ENCODE measurements at places on chromosomes 11 and 22.

- no peak for DNase-seq
Observed at GRCh38 chr22:45612451-45612901, 59.2 kb upstream of the ATXN10 start.

DNA sequence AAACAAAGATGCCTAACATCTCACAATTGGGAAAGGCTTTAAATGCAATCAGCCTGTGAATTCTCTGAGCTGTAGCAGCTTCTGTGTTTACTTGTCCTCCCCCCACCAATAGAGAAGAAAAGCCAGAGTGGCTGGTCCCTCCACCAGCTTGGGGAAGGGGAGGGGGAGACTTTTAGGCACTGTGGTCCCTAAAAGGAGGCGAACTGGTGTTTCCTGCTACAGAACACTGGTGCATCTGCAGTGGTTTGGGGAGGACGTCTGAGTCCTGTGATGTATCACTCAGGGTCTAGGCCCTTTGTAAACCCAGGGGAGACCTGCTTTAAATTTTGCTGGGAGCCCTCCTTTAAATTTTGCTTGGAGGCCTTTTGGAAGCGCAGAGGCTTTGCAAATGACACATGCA, 16.9 kb downstream of the TNRC6B start:
- no peak for DNase-seq

- no peak for DNase-seq
Observed at GRCh38 chr22:19057539-19057938, 64.7 kb downstream of the DGCR2 start.

DNA sequence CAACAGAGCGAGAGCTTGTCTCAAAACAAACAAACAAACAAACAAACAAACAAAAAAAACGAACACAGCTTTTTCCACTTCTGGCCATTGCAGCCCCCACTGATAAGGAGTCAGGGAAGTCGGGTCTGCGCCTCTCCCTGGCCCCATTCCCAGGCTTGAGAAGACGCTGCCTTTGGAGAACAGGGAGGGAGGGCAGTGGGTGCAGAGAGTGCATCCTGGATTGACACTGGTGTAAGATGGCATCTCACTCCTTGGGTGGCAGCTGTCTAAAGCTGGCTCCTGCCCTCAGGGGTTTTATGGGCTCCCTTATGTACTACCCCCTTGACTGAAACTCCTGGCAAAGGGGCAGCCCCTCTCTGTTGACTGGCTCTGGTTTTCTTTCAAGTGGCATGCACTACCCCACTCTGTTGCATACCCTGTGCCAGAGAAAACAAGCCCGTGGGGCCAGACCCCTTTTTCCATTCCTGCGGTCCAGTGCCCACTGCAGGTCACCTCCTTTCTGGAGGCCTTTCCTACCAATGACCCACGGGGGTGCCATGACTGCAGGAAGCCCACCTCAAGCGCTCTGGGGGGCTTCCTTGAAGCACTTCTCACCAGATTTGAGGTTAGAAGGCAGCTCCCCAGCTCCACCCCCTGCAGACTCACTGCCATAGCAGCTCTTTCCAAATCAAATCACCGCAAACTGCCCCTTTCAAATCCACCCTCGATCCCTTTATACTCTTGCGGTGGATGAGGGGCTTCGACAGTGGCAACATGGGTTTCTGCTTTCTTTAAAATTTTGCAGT, 12.7 kb downstream of the DRAP1 start:
- DNase-seq: no peak

DNA sequence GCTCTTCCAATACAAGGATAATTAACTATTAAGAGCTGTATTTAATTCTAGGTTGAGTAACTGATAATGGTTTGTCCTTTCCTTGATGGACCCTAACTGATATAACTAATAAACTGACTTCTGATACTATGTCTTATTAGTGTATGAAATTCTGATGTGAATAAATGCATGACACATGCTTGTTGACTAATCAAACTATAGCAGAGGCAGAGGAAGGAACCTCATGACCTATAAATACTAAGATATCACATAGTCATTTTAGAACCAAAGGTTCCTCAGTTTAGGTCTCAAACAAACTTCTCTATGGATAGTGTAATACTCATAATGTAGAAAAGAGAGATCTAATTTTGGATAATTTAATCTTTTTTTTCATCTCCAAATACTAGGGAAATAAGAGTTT, 4.8 kb upstream of the HBD start:
- DNase-seq: no peak

DNA sequence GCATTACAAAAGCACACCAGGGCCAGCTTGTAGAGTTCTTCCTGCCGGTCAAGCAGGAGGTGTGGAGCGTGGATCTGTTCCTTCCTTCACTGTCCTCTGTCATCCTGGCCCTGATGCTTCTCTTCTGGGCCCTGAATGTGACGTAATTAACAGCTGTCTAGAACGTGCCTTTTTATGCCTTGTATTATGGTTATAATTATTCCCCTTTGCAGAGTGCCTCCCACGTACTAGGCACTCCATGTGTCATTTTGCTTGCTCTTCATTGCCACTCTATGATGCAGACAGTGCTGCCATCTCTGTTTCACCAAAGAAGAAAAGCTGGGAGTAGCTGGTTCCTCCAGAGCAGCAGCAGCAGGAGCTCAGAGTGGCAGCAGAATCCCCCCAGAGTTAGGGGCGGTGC, 132.1 kb upstream of the TTC12 start:
- no peak for DNase-seq

GRCh38 chr11:115873813-115874212, 369.6 kb upstream of the CADM1 start:
- no peak for DNase-seq

- no peak for DNase-seq
Observed at GRCh38 chr11:62959422-62959980, 25.3 kb downstream of the SLC22A6 start.

DNA sequence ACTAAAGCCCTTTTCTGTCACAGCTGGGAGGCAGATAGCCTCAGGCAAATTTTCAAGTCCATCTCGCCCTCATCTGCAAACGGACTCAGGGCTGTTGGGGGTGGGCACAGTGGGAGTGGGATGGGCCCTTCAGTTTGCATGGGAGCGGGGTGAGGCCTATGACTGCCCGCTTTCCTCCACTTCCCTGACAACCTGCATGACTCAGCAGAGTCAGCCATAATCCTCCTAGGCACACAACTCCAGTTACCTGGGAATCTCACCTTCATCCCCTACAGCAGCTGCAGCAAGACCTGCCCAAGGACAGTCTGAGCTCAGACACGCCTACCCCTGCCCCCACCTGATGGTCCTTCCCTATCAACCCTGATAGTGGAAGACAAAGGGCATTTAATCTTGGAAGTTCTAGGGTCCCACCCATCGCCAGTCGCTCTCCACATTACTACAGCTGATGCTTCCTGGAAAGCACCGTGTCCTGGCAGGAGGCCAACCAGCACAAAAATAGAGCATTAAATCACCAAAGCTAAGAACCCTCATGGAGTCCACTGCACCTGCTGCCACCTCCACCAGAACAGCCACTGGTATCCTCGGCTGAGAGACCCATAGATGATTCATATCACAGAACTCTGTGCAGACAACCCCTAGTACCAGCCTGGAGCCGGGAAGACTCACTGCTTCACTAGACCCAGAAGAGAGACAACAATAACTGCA, 319.3 kb downstream of the DCDC1 start:
- no peak for DNase-seq

DNA sequence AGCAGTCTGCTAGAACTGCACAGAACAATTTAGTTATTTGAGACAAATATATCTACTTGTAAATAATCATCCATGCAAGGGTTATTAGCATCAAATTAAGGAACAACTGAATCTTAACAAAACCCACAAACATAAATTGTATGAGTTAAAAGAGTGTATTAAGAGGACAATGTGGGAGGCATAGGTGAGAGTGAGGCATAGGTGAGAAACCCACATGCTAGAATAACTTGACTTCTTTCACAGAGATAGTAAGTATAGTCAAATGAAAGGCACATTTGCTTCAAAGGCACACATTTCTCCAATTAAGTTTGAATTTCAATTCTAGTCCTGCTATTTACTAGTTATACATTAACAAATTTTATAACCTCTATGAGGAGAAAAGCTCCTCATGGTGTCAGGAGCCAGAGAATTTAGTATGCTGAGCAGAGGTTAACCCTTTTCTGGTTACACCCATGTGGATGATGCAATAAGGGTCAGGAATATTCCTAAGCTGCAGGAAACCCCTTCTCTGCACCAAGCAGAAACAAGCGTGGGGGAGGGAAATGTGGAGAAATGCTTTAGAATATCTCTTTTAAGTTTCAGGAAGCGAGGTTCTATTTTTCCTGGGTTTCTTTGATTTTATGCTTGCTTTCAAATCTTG, 264.2 kb downstream of the GRM5 start:
- no peak for DNase-seq

DNA sequence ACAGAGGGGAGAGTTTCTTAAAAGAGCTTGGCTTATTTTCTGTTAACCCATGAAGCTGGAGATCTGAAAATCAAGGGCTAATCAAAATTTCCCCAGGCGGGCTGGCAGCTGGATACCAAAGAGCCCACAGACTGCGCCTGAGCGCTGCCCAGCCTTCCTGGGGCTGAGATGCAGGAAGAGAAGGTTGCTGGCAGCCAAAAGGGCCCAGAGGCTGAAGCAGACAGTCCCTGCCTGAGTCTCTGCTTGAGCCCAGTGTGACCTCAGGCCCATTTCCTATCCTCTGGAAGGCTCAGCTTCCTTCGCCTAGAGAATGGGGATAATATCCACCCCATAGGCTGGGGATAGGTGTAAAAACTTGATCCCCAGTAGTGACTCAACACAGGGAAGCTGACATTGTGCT, 49.1 kb downstream of the ARRB1 start:
- no peak for DNase-seq

DNA sequence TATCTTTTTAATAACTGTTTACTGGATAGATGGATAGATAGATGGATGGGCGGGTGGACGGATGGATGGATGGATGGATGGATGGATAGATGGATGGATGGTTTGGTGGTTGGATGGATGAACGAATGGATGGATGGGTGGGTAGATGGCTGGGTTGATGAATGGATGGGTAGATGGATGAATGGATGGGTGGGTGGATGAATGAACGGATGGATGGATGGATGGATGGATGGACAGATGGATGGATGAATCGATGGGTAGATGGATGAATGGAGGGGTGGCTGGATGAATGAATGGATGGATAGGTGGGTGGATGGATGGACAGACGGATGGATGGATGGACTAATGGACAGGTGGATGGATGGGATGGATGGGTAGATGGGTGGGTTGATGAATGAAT, 13.8 kb upstream of the SLC22A12 start:
- DNase-seq: no peak

GRCh38 chr22:20793748-20794649, 20.1 kb downstream of the SERPIND1 start:
- DNase-seq: no peak

Data from LNCaP clone FGC (cell line).